ENCODE measurements at places on chromosomes 12 and 14.

- DNase-seq, result no peak
Measured at GRCh38 chr14:68413509-68413908, 379.4 kb downstream of the ZFP36L1 start.

DNA sequence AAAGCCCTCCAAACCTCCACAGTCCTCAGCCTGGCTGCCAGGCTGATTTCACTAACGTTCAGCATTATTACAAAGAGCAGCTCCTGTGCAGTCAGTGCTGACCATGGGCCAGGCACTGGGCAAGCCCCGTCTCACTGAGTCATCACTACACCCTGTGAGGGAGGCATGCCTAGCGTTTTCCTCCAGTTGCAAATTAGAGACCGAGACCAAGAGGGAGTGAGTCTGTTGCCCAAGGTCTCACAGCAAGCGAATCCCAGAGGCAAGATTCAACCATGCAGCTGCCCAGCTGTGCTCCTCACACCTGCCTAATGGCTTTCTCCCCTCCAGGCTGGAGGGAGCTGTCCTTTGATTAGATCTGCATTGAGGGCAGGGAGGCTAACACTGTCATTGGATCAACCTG is 229.3 kb upstream of the LHX5 start:
- DNase-seq, result no peak

- DNase-seq, result no peak
Measured at GRCh38 chr14:64062381-64063115, 209.7 kb downstream of the SYNE2 start.

DNA sequence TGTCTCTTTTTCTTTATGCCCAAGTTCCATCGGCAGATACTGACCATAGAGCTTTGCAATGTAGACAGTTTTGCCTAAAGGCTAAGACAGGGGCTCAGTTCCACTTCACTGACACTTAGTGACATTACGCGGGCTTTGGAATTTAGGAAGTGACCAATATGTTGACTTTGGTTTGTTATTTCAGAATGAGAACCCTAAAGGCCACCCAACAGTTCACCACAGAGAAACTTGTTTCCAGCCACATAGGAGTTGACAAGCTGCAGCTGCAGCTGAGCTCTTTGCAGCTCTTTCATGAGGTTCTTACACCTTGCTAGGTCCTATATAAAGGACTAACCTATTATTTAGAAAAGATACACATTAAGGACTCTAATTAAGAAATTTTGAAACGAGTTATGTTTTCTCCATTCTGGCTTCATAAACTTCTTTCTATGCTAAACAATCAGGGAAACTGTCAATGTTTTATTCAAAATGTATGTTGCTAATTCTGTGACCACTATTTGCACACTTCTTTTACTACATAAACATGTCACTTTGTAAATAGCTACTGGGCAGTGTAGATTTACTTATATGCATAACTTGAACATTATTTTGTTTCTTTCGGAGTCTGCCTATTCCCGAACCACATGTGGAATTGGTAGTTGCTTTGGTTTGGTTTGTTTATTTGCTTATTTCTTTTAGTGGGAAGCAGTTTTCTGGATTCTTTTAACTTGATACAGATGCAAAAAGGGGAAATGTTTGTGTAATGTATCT is 18.5 kb upstream of the KLRD1 start:
- DNase-seq, result no peak

- no peak for DNase-seq
Measured at GRCh38 chr12:71683633-71684032, 2.2 kb upstream of the TMEM19 start.
